ENCODE measurements at places on chromosomes 13 and 19.

GRCh38 chr13:75225288-75226032 lies 256.5 kb downstream of the TBC1D4 start:
- DNase-seq: no peak

DNA sequence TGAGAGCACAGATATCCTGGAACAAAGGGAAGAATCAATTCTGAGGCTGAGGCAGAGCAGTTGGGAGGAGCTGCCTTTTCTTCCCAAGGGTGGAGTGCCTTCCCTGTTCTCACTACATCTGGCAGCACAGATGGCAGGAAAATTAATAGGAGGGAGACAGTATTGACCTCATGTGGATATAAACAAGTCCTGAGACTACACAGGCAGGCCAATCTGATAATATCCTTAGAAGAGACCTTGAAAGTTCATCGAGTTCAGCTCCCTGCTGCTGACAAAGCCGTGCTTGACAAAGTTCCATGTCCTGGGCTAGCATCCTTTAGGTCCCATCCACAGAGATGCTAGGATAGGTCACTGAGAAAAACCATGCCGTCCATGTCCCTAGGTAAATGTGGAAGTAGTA lies 1451.5 kb downstream of the EFNB2 start:
- no peak for DNase-seq

DNA sequence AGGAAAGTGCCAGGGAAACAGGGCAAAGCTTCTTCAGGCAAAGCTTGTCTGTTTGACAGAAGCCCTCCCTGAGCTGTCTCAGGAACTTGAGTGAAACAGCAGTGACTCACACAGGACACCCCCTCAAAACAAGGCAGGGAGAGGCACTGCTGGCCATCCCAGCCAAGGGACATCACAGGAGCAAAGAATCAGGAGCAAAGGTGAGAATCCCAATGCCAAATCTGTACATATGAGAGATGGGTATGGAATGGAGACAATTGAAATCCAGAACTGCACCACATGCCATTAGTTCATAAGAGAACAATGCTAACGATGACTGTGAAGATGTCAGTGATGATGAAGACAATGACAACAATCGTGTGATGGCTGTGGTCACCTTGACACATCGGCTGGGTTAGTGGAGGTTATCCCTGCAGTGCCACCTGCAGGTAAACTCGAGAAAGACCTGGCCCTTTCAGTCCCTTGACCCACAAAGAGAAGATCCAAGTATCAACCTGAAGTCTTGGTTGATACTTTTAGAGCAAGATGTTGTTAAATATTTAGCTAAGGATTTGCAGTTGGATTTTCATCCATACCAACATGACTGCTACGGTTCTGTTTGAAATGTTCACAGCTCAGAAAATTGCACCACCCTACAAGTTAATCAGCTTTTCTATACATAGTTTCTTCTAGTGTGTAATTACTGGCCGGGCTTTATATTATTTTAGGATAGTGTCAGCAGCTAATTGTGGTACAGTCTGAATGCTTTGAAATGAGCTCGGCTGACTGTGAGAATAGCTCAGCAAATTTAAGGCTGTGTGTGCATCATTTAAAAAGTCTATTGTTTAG lies 42.0 kb upstream of the IPO5 start:
- DNase-seq: peak; percentile 56

DNA sequence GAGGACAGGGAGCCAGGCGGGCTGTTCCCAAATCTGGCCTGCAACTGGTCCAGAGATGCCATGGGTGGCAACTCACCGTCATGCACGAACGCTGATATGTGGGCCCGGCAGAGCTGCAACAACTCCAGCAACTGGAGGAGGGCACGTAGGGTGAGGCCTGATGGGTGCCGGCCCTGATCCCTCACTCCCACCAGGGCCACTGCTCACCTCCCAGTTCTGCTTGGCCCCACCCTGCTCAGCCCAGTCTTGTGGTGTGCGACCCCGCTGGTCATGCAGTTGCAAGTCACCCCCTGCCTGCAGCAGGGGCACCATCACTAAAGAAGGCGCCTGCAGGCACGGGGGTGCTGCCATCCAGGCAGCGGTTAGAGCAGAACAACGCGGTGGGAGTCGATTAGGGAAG lies 16.9 kb downstream of the ARHGAP33 start:
- no peak for DNase-seq

GRCh38 chr13:69050696-69051095 lies 1056.9 kb upstream of the ATXN8OS start:
- no peak for DNase-seq

DNA sequence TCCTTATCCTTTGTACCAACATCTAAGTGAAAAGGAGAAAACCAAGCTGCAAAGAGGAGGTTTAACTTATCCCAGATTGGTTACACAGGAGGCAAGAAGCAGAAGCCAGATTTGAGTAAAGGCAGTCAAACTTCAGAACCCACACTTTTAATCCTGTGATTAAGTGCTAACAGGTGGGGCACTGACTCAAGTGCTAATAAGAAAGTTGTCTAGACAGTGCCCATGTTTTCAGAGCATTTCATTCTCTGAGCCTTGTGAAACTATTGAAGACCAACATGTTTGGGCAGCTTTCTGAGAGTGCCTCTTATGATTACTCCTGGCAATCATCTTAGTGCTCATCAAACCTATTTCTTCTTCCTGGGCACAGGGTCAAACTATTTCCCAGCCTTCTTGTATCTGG lies 380.8 kb downstream of the KCNRG start:
- no peak for DNase-seq

DNA sequence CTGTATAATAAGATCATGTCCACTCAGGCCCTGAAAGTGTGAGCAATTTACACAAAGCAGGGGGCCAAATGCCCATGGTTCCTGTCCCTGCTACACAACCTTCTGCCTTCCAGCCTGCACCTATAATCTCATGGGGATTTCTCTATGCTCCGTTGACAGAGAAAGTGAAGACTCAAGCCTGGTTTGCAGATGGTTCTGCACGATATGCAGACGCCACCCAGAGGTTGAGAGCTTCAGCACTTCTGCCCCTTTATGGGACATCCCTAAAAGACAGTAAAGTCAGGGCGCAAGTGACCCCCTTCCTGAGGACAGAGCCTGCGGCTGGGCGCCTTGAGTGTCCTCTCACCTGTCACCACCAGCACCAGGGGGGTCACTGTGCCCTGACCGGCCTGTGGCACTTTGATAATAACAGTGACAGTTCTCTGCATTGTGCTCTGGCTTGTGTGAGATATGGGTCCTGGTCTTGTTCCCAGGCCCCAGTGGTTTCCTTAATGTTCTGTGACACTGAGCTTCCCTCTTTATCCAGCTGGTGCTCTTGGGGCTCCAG lies 15.1 kb downstream of the LILRA5 start:
- DNase-seq: no peak

- DNase-seq: no peak
Observed at GRCh38 chr13:21344662-21345176, 114.4 kb downstream of the ZDHHC20 start.

- no peak for DNase-seq
Observed at GRCh38 chr13:26042785-26043184, 9.0 kb downstream of the SHISA2 start.

DNA sequence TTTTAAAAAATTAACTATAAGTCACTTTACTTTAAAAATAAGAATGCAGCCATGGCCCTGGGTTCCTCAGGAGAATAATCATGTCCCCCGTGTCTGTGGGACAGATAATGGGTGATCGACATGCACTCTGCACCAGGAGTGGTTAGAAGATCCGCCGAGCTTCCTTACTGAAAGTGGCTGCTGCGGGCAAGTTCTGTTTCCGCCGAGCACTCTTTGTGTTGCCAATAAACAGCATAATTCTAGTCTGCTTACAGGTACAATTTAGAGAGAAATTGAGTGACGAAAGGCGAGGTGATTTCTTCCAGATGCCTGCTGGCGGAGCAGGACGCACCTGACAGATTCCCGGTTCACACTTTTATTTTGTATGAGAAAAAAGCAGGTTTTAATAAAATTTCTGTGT lies 139.0 kb downstream of the SOX1 start:
- DNase-seq: no peak

DNA sequence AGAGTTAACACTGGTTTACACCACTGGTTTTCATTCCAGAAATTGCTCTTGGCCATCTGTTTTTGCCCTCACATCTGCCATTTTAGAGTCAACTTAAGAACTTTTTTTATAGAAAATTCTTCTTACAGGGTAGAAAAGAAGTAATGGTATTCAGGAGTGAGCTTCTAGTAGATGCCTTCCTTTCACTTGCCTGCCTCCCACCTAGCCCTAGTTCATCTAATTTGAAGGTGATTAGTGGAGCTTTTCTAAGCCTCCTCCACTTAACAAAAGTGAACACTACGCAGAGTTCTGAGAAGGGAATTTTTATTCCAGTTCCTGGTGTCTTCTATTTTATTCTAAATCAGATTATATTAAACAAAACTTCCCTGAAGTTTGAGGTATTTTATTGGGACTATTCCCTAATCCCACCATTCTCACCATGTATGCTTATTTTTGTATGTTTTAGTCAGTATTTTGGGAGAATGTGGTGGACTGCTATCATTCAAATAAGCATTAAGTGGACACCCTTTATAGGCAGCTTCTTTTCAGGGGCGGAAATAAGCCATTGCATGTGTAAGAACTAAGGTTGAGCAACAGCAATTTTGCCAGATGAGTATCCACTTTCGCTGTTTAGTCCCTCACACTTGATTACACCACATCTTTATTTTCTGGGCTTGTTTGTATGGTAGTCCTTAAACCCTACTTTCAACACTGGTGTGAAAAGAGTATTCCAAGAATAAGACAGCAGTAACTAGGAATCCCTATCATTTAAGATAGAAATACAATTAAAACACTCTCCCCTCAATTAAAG lies 156.9 kb downstream of the ENOX1 start:
- DNase-seq: no peak

DNA sequence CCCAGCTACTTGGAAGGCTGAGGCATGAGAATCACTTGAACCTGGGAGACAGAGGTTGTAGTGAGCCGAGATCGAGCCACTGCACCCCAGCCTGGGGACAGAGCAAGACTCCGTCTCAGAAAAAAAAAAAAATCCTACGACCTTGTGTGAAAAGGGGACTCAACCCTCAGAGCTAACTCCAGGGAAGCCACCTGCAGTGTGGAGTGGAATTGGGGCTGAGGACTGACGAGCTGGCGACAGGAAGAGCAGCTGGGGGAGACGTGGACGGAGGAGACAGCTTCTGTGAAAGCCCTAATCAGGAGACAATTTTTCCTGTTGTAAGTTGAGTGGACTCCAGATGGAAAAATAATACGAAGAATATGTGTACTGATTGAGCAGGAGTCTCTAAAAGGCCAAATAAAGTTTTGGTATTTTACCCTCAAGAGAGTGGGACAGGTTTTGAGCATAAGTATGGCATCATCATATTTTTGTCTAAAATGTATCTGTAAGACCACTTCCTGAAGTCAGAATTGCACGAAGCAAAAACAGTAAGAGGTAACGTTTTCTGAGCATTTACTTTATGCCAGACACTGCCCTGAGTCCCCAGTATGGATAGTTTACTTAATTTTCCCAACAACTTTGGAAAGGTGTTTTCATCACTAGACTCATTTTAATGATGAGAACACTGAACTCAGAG lies 12.0 kb upstream of the LAIR1 start:
- no peak for DNase-seq

DNA sequence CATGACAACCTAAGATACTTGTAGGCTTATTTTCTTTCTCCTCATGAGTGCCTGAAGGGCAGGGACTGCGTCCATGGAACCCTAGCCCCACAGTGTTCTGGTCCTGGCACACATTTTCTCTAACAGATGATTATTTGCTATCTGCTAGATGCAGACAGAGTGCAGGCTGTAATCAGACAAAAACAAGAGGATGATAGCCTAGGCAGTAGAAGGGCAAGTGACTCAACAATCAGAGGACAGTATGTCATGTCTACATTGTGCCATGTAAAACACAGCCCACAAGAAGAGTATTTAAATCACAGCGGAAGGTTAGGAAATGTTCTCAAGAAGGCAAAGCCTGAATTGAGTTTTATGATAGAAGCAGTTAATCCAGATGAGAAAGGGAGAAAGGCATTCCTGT lies 29.3 kb downstream of the MIPEP start:
- DNase-seq: no peak

GRCh38 chr13:50809133-50810090 lies 34.1 kb downstream of the DLEU7 start:
- no peak for DNase-seq

GRCh38 chr19:36099166-36099785 lies 11.7 kb upstream of the OVOL3 start:
- no peak for DNase-seq

- no peak for DNase-seq
Observed at GRCh38 chr13:53075356-53076041, 46.9 kb downstream of the OLFM4 start.

DNA sequence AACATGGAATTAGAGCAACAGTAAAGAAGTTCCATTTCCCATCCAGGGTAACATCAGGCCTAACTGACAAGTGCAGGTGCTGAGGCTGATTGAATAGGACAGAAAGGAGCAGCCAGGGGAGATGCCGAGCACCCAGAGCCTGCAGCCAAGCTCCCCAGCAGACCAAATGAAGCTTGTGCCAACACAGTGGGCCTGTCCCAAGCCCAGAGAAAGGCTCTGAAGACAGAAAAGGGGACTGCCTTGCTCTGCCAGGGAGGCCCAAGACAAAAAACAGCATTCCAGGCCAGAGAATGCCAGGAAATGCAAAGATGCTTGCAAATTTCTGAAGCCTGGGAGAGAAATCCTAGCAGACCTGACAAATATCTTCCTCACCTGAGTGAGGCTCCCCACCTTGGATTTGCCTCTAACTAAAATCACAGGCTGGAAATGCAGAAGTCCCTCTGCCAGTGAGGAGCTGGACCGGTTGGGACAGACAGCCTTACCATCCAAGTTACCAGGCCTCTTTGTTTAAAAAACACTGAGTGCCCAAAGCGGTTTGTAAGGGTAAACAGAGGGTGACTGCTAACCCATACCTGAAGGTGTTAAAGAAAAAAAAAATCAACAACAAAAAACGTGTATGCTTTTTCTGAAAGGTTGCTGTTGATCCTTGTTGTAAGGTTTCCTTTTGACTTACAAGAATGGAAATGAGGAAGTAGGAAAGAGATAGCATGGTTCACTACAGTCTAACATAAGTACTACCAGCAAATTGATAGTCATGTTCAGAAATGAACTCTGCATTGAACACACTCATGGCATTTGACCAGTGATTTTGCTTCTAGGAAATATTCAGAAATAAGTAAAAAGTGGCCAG lies 11.8 kb upstream of the HMGB1 start:
- DNase-seq: no peak

GRCh38 chr13:94280845-94281244 lies 198.6 kb downstream of the DCT start:
- DNase-seq: no peak

GRCh38 chr13:107324416-107325204 lies 756.7 kb upstream of the ARGLU1 start:
- DNase-seq: no peak
